Activated CD4-positive, alpha-beta T cell treated with anti-CD3 and anti-CD28 coated beads, Interleukin-2, amount 50 U/mL, for 1 hour (primary cell): ENCODE measurements at places on chromosomes 3 and 15.

- peak; percentile 68 for DNase-seq
These were observed 38.7 kb upstream of the MGA start for GRCh38 chr15:41621200-41622193.

- no peak for DNase-seq
These were observed 240.7 kb upstream of the TBC1D5 start for GRCh38 chr3:17983106-17983505.

DNA sequence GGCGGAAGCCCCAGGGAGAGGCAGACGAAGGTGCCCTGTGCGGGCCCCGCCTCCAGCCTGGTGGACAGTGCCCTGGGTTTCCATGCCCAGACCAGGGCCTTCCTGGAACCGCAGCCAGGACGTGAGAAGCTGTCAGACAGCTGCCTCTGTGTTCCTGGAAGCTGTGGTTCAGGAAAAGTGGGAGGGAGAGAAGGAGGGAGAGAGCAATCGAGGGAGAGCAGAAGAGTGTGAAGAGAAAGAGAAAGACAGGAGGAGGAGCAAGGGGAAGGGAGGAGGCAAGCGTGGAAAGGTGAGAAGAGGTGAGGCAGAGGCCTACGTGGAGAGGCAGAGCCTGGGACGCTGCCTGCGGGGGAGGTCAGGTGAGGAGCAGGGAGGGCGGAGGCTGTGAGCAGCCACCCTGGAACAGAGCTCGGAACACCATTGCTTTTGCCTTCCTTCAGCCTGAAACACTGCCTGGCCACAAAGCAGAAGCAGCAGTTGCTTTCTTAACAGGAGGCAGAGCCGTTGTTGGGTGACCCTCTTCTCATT, 18.6 kb downstream of the ZDHHC19 start:
- no peak for DNase-seq

DNA sequence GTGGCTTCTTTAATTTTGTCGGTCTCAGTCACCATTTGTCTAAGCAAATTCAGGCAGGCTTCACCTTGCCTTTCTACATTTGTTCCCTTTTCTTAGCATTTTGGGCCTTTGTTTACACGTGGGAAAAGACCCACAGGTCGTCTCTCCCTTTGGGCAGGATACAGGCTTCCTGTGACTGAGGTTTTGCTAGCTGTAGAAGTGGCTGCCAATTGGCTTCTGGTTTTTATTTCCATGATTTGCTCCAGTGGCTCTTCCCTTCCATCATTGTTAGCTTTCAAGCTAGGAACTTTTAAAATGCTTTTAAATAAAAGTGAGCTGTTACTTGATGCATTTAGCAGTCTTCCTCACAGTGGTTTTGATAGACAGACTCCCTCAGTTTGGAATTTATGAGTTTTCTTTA, 37.3 kb downstream of the MLH1 start:
- DNase-seq: no peak

- no peak for DNase-seq
These were observed 25.7 kb downstream of the TKT start for GRCh38 chr3:53230041-53230621.

GRCh38 chr3:52277972-52278509, 408 bp downstream of the WDR82 start:
- DNase-seq: peak; percentile 56

- no peak for DNase-seq
These were observed 48.1 kb downstream of the HCN4 start for GRCh38 chr15:73320619-73321180.
